CD14-positive monocyte (primary cell): ENCODE measurements at places on chromosomes 1 and 21.

DNA sequence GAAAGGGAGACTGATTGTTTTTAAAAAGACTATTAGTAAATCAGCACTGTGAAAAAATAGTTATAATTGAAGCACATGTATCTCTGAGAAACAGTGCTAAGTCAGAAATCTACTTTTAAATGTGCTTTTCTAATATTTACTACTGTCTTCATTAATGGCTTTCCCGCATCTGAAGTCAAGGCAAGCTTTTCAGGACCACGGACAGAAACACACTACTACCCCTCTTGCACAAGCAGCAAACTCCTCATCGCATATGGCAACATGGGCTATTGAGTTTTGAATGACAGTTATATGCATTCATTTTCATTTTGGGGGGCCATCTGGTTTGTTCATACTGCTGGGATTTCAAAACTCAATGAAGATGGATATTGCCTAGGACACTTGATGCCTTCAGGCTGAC is 433.4 kb upstream of the CAMK1G start:
- no peak for DNase-seq

- DNase-seq: no peak
These were observed 198.2 kb downstream of the LRRC7 start for GRCh38 chr1:69765951-69766350.

DNA sequence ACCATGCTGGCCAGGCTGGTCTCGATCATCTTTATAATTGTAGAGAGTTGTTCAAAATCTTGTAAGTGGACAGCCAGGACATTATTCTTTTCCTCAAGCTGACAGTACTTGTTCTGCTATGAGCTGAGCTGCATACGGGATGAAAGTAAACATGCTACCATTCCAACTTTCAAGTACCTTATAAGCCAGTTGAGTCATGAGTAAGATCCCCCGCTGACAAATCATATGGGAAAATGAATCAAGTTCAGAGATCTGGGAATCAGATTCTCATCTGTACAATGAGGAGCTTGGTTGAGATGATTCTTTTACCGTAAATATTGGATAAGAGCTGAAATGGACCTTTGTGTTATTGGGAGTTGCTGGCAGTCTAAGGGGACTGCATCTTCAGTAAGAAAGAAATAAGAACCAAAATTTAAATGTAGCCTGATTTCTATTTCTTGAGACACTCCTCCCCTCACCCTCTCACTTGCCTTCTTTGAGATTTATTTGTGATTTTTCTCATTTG is 62.7 kb downstream of the CENPF start:
- no peak for DNase-seq

GRCh38 chr1:112188611-112189010 is 199.1 kb upstream of the KCND3 start:
- no peak for DNase-seq

DNA sequence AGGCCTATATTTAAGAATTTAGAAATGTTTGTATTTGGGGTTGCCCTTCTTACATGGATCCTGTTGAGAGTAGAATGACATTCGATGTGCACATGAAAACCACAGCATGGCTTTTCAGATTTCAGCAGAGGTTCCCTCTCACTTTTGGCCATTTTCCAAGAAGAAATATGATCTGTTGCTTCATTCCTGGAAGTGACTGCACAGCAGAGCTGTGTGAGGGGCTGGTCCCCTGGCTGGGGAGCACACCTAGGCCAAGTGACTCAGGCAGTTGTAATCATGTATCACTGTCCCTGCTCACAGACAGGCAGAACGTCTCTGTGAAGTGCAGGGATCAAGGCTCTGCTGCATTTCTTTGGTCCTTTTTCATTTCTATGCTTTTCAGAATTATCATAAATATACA is 32.3 kb downstream of the AGT start:
- no peak for DNase-seq

DNA sequence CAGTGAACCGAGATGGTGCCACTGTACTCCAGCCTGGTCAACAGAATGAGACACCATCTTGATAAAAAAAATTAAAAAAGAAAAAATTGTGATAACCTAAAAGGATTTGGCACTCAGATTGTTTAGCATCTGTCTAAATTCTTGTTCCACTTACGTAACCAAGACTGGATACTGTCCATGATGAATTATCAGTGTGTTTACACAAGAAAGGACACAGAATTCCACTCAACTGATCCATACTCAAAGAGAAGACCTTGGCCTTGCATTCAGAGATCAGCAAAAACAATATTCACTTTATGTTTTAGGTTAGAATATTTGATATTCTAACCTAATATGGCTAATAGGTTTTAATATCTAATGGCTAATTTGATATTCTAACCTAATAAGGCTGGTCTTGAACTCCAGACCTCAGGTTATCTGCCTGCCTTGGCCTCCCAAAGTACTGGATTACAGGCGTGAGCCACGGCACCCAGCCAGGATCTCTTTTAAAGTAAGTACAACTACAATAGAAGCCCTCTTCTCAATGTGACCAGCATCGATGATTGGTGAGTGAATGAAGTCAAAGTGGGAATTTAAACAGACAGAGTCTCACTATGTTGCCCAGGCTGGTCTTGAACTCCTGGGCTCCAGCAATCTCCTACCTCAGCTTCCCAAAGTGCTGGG is 43.1 kb upstream of the COX20 start:
- no peak for DNase-seq

DNA sequence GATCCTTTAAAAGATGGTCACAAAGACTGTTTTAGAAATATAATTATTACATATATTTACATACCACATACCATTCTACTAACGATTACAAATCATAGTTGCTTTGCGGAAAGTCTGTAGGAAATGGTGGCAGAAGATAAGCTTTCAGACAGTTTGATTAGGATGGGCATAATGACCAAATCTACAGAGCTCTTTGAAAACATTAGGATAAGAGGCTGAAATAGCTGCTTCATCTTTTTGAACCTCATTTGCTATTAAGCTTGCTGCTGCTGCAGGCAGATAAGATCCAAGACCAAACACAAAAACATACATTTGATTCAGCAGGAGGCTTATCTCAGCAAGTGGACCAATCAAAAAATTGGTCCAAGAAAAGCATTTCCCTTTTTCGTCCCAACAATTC is 47.1 kb downstream of the DDAH1 start:
- DNase-seq: no peak

DNA sequence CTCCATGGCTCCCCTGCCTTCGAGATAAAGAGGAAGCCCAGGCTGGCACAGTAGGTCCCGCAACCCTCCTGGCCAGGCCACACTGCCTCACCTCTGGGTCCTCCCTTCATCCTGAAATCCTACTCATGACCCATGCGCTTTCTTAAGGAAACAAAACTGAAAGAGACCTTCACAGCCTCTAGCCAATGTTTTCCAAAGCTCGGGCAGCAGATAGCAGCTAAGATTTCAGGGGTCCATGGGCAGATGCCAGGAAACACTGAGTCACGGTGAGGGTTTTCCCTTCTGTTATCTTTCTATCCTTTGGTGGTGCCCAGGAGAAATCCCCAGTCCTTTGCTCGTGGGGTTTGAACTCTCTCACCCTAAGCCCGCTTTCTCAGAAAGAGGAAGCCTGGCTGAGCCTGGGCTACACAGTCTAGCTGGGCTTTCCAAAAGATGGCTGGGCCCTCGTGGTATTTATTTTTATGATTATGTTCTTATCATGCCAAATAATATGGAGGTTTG is 26.6 kb downstream of the TTC39A start:
- peak; percentile 12 for DNase-seq

GRCh38 chr1:248924696-248925532 is 18.9 kb downstream of the PGBD2 start:
- DNase-seq: peak; percentile 35
